ENCODE measurements at places on chromosomes 16 and 17. TPM values are rescaled to one million over a fixed set of nuclear protein-coding genes. Genes with fewer than 3 reads are reported as not detected.

Gene CTF1
- 16.2 TPM for polyA plus RNA-seq

Gene SALL1
- 4.0 TPM for polyA plus RNA-seq

Gene GPATCH8
- 40.4 TPM for polyA plus RNA-seq

Gene EPOP
- polyA plus RNA-seq: 0.50 TPM

Gene PLEKHH3
- 30.9 TPM for polyA plus RNA-seq

Gene SCO1
- polyA plus RNA-seq: 22.3 TPM

Gene LRRC37B
- polyA plus RNA-seq: 16.3 TPM

Measured in ovary (tissue), 10 donors.